ENCODE measurements at places on chromosomes 12 and 14.

- DNase-seq = no peak
These were observed 874.9 kb upstream of the FLRT2 start for GRCh38 chr14:84655014-84655413.

DNA sequence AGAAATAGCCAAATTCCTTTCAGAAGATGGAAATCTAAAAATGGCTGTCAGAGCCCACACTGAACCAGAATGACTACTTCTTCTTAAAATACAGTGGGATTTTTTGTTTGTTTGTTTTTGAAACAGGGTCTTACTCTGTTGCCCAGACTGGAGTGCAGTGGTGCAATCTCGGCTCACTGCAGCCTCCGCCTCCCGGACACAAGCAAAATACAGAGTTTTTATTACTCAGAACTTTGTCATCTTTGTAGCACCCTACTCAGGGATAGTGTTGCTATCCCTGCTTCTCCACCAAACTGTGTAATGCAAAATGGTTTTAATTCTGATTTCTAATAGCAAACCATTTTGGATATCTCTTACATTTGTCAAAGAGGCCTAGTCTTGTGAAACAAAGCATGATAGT is 16.4 kb downstream of the ZNF410 start:
- no peak for DNase-seq

- no peak for DNase-seq
These were observed 15.1 kb downstream of the ABHD4 start for GRCh38 chr14:22613106-22613695.

DNA sequence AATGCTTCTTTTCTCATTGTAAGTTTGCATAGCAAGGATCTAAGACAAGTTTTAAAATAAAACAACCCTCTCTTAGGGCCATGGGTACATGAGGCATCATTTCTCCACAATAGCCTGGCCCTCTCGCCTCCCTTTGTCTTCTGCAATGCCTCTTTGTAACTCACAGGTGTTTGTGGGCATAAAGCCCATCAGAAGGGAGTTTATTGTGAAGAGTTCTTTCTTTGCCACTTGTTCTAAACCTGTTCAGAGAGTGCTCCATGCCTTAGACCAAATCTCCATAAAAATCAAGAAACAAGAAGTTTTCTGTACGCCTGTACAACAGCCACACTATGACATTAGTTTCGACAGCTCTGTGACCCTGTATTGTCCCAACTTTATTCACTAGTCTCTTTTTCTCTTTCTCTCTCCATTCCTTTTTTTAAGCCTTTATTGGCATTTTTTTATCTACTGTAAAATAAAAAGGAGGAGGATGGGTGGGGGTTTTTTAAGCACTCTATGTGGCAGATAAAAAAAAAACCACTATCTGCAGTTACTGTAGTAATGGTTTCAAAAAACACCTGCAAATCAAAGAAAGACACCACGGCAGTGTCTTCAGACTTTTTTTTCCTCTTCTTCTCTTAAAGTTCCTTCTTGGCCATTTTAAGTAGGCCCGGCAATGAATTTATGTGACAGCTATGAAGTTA is 1.6 kb downstream of the C12orf42 start:
- DNase-seq = no peak

- no peak for DNase-seq
These were observed 76.1 kb downstream of the SLC25A47 start for GRCh38 chr14:100399052-100399849.

DNA sequence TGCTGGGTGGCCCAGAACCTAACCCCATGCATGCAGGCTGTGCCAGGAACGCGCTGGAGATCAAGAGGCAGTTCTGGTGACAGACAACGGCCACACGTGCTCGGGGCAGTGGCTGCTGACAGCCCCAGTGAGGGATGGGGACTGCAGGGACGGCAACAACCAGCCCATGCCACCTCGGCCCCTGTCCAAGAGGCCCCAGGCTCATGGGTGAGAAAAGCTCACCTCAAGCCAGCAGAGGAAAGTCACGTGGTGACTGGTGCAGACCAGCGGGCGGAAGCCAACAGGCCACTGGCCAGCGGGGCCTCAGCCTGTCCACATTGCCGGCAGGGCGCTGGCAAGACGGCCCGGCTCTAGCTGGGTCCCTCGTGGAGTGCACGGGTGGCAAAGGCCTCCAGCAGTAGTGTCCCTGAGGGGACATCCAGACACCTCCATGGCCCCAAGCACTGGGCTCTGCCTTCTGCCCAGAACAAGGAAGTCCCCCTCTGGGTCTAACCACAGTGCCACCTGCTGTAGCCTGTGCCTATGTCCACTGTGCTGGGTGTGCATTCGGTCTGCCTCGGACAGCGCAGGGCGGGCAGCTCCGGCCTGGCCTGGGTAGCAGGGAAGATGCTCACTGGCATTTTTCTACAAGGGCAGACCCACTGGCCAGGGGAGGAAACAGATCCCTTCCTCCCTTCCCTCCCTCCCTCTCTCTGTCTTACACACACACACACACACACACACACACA is 134.1 kb downstream of the NCOR2 start:
- no peak for DNase-seq

- DNase-seq = no peak
These were observed 14.8 kb upstream of the ETNK1 start for GRCh38 chr12:22610131-22610530.

GRCh38 chr12:93019975-93020630 is 91.0 kb upstream of the EEA1 start:
- DNase-seq = no peak

DNA sequence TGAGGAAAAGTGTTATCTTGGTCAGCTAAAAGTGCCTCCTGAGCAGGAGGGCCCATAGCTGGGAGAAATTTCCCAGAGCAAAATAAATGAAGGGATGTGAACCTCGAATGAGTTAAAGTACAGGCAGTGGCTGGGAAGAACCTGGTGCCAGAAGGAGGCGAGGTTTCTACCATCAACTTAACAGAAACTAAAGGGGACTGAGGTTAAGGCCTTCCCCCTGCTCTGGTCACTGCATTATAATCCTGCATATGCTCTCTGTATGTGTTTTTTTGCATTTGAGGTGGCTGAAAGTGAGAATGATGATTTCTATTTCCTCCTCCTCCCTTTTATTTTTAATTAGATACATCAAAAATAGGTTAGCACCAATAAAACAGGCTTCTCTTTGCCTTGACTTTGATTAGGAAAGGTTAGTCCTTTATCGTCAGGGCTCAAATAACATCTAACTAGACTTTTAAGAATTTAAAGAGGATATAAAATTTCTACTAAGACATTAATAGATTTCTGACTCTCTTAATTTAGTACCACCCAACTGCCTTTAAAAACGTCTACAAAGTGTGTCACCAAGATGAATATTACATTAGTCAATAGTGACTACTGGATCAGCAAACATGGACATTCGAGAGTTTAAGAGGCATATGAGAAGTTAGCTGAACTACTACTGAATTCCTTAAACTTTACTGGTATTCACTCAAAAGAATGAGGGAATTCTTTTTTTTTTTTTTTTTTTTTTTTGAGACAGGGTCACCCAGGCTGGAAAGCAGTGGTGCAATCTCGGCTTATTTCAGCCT is 49.2 kb downstream of the GALNT4 start:
- DNase-seq = no peak

GRCh38 chr12:6620137-6620884 is 13.1 kb upstream of the CHD4 start:
- DNase-seq = no peak

DNA sequence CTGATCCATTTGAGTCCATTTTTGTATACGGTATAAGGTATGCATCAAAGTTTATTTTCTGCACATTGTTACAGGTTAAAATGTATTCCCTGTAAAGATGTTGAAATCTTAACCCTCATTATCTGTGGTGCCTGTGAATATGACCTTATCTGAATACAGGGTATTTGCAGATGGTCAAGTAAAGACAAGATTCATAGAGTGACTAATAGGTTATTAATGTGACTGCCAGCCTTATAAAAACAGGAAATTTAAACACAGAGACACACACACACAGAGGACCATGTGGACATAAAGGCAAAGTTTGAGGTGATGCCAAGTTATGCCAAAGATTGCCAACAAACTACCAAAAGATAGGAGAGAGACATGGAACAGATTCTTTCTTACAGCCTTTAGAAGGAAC is 347.2 kb upstream of the DCN start:
- no peak for DNase-seq

- no peak for DNase-seq
These were observed 94.2 kb downstream of the LLPH start for GRCh38 chr12:66036317-66036716.

- DNase-seq = no peak
These were observed 357.3 kb upstream of the MIS18BP1 start for GRCh38 chr14:45610318-45610717.

- DNase-seq = no peak
These were observed 58.3 kb downstream of the TESPA1 start for GRCh38 chr12:54926246-54926645.

- DNase-seq = no peak
These were observed 27.4 kb downstream of the TAOK3 start for GRCh38 chr12:118345355-118345754.

- DNase-seq = no peak
These were observed 9.6 kb downstream of the COX14 start for GRCh38 chr12:50121641-50122040.

GRCh38 chr14:36212987-36213386 is 36.5 kb upstream of the PTCSC3 start:
- DNase-seq = no peak

DNA sequence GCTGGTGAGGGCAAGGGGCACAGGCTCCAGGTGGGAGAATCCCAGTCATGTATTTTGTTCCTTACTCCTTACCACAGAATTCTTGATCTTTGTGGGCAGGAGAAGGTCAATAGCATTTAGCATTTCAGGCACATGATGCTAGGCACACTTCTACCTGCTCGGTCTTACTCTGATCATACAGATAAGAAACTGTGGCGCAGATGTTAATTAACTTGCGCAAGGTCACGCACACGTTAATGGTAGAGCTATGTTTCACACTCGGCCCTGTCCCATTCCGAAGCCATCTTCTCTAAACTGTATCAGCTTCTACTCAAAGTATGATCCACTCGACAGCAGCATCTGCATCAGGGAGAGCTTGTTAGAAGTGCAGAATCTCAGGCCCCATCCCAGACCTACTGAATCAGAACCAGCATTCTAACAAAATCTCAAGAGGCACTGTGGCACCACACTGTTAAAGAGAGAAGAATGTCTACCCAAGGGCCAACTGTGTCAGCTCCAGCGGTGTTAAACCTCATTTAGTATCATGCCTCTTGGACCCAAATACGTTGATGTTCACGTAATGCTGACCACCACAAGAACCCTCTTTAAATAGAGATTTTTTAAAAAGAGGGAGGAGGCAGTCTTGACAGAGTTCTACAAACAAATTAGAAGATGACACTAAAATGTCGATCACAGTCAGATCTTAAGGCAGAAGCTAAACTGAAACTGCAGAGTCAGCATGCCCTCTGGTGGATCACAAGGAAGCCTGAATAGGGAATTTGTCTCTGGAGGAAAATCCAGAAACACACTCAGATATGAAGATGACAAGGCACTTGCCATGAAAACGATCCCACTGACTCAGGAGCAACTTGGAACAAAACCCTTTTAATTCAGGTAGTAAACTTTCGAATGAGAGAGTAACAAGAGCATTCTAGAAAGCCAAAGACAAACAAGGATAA is 7.3 kb downstream of the STXBP6 start:
- no peak for DNase-seq

DNA sequence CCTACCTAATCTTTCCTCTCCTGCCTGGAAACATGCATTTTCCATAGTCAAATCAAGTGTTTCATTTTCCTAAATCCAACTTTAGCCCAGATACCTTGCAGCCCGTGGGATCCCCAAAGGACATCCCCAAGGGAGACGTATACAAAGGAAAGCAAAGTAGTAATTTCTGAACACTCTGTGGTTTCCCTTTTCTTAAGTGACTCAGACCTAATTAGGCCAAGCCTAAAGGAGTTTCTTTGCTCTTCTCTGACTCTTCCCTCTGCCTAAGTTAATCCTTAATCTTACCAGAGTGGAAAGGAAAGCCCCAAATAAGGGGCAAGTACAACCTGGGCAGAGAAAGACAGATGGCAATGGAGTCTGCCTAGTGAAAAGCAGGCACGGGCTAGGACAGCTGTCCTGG is 250.3 kb downstream of the SPTSSA start:
- DNase-seq = no peak

GRCh38 chr12:48389409-48389808 is 38.7 kb upstream of the ZNF641 start:
- no peak for DNase-seq

DNA sequence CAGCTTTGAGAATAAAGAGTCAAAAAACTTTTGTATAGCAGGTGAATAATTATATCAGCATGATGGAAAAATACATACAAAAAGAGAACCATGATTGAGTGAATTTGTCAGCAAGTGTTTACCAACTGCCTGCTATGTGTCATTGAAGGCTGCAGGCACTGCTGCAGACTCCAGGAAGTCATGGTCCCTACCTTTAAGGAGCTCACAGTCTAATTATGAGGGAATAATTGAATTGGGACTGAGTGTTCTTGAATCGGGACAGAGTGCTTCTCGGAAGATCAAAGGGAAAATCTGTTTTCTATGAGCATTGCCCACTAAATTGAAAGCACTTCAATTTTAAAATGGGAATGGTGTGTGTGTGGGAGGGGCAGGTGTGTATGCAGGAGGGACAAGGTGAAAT is 9.5 kb downstream of the OR10AD1 start:
- DNase-seq = no peak

DNA sequence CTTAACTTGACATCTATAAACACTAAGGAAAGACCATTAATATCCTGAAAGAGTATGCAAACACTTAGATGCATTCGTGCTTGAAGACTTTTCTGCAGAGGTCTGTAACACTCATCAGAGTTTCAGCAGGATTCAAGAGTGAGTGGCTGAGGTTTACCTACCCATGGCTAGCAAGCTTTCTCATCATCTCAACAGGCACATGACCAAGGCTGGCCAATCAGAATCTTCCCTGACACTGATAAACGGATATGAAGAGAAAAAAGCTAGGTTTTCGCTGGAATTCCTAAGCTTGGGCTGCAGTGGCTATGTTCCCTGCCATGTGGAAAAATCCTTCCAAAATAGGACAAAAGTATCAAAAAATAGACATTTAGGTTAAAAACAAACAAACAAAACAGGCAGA is 162.1 kb upstream of the USP15 start:
- no peak for DNase-seq

GRCh38 chr12:104137001-104137901 is 759 bp downstream of the NFYB start:
- DNase-seq = no peak

DNA sequence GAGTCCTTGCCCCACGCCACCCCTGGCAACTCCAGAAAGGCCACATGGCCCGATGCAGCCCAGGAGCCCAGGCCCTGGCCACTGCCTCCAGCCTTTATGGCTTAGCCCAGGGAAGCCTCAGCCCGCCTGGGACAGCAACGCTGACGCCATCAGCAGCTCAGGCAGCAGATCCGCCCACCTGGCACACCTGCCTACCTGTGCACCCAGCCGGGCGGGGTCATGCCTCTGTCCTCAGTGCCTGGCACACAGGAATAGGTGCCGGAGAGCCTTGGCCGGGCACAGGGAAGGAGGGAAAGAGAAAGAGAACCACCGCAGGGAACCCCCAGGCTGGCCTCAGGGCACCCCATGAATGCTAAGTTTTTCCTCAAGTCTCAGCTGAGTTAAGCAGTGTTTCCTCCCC is 21.1 kb downstream of the BEGAIN start:
- no peak for DNase-seq

GRCh38 chr14:39617537-39617936 is 185.3 kb upstream of the FBXO33 start:
- no peak for DNase-seq
